ENCODE measurements at places on chromosomes 16 and 17.

DNA sequence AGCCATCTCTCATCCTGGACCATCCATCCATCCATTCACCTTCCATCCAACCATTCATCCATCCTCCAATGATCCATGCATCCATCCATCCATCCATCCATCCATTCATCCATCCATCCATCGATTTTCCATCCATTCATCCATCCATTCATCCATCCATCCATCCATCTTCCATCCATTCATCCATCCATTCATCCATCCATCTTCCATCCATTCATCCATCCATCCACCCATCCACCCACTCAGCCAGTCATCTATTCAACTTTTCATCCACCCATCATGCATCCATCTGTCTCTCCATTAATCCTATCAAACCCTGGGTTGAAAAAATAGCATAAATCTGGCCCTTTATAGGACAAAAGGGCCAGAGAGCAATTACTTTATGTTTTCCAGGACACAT is 158.3 kb upstream of the WSCD1 start:
- H3K27ac ChIP-seq: no peak overlapping the region
- DNase-seq: no peak
- H3K4me1 ChIP-seq: no peaks in the 10 kb centered on the region
- no peaks in the 10 kb centered on the region for H3K36me3 ChIP-seq
- H3K4me3 ChIP-seq: no peak overlapping the region

DNA sequence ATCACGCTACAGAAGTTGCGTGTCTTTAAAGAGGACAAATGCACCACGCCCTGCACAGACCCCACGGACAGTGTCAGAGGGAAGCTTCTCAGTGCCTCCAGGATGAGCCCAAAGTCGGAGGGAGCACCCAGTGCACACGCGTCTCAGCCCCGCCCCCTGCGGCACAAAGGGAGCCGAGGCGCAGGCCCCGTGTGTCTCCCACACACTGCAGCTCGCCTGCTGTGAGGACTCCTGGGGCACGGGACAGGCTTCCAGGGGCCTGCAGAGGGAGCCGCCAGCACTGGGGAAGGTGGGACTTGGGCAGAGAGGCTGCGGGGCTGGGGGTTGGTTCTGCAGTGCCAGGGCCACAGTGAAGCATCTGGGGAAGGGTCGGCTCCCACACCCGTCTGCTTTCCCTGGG is 77.4 kb downstream of the LMF1 start:
- H3K27me3 ChIP-seq: no peaks in the 10 kb centered on the region
- H3K4me3 ChIP-seq: no peak overlapping the region
- peaks cover 3% of the 10 kb centered on the region for H3K36me3 ChIP-seq

GRCh38 chr16:2964475-2965336 is 631 bp downstream of the KREMEN2 start:
- H3K27ac ChIP-seq: no peak overlapping the region
- peak; percentile 55 for DNase-seq
- peaks cover 42% of the 10 kb centered on the region for H3K4me1 ChIP-seq
- H3K27me3 ChIP-seq: peaks cover 8% of the 10 kb centered on the region

DNA sequence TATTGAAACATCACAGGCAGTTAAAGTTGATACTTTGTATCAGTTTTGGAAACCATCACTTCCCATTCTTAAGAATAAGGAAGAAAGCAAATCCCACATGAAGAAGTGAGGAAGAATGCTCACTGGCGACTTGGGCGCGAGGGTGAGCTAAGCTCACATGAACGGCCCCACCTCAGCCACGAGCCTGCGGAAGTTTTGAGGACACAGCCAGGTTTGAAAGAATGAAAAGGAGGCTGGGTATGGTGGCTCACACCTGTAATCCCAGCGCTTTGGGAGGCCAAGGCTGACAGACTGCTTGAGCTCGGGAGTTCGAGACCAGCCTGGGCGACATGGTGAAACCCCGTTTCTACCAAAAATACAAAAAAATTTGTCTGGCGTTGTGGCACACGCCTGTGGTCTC is 110.3 kb upstream of the CHMP6 start:
- peaks cover 24% of the 10 kb centered on the region for H3K4me1 ChIP-seq
- H3K27me3 ChIP-seq: no peaks in the 10 kb centered on the region
- H3K4me3 ChIP-seq: no peak overlapping the region
- H3K36me3 ChIP-seq: peaks cover 18% of the 10 kb centered on the region
- H3K27ac ChIP-seq: no peak overlapping the region

DNA sequence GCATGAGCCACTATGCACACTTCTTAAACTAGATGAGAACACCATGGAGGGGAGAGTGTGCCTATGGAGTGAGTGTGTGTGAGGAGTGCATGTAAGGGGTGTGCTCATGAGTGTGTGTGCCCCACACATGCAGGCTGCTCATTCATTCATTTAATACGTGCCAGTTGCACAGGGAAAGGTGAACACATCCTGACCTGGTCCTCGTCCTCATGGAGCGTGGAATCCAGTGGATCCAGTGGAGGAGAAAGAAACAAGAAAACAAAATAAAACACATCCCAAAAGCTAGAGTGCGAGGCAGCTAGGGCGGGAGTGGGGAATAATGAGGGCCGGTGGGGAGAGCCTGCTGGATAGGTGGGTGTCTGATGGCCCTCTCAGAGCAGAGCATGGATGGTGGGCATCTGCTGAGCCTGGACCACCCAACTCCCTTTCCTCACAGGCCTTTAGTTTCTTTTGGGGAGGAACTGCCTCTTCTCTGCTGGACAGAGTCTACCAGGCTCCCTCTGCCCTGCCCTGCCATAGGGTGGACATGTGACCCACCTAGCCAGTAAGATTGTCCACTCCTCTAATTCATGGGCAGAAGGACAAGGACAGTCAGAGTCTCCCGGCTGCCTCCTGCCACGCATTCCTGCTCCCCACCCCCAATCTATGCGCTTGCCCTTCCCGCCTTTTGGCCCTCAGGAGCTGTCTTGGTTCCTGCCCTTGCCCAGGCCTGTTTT is 204.3 kb downstream of the RAB11FIP4 start:
- DNase-seq: no peak
- H3K27me3 ChIP-seq: no peaks in the 10 kb centered on the region
- H3K36me3 ChIP-seq: no peaks in the 10 kb centered on the region

DNA sequence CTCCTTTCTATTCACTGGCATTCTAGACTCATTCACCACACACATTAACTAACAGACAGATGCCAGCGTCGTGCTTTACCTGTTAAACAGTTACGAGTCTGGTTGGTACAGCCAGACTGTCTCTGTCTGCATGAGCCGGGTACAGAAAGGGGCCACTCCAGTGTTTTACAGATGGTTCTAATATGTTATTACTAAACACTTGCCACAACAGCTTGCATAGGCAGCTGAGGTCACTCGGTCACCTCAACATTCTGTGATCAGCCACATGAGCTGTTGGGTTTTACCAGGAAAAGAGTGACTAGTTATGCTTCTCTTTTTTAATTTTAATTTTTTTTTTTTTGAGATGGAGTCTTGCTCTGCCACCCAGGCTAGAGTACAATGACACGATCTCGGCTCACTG is 25.2 kb downstream of the CD300A start:
- peaks cover 26% of the 10 kb centered on the region for H3K4me1 ChIP-seq
- H3K4me3 ChIP-seq: no peak overlapping the region
- H3K36me3 ChIP-seq: no peaks in the 10 kb centered on the region
- H3K27me3 ChIP-seq: no peaks in the 10 kb centered on the region
- DNase-seq: no peak
- no peak overlapping the region for H3K27ac ChIP-seq

DNA sequence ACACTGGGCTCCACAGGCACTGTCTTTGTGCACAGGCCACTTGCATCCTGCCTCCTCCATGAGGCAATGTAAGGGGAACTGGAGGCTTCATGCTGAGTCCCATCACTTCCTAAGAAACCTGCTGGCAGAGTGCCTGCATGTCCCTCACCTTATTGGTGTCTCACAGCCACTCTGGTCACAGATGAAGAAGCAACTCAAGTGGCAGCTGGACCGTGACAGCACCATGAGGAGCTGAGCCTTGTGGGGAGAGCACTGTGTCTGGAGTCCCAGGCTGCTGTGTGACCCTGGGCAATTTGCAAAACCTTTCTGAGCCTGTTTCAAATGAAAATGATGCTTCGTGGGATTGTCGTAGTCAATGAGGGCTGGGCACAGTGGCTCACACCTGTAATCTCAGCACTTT is 19.5 kb downstream of the ANKRD40 start:
- no peaks in the 10 kb centered on the region for H3K27me3 ChIP-seq
- H3K36me3 ChIP-seq: peaks cover 14% of the 10 kb centered on the region
- H3K4me1 ChIP-seq: no peaks in the 10 kb centered on the region
- no peak overlapping the region for H3K27ac ChIP-seq
- H3K4me3 ChIP-seq: no peak overlapping the region

- no peaks in the 10 kb centered on the region for H3K36me3 ChIP-seq
- no peak overlapping the region for H3K27ac ChIP-seq
- peaks cover 4% of the 10 kb centered on the region for H3K4me1 ChIP-seq
- H3K4me3 ChIP-seq: peak overlapping the region; percentile 71
- no peak for DNase-seq
- peaks cover 5% of the 10 kb centered on the region for H3K27me3 ChIP-seq
These were observed 699 bp upstream of the PVALEF start for GRCh38 chr17:81164371-81165245.

DNA sequence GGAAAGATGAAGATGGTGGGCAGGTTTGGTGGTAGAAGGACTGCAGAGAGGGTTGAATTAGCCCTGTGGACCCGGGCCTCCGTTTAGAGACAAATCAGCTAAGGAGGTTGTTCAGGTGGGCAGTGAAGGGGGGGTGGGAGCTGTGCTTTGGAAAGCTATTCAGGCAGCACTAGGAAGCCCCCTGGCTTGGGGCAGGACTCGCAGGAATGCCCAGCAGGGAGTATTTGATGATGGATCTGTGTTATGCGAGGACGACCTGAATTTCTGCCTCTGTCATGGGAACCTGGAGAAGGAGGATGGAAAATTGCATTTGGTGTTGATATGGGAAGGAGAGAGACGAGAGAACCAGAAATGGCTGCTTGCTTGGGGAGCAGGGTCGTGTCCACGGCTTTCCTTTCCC is 3.5 kb downstream of the SPDYE4 start:
- no peak overlapping the region for H3K27ac ChIP-seq
- no peak overlapping the region for H3K4me3 ChIP-seq
- H3K4me1 ChIP-seq: peaks cover 3% of the 10 kb centered on the region
- peaks cover 14% of the 10 kb centered on the region for H3K27me3 ChIP-seq
- DNase-seq: no peak
- no peaks in the 10 kb centered on the region for H3K36me3 ChIP-seq

DNA sequence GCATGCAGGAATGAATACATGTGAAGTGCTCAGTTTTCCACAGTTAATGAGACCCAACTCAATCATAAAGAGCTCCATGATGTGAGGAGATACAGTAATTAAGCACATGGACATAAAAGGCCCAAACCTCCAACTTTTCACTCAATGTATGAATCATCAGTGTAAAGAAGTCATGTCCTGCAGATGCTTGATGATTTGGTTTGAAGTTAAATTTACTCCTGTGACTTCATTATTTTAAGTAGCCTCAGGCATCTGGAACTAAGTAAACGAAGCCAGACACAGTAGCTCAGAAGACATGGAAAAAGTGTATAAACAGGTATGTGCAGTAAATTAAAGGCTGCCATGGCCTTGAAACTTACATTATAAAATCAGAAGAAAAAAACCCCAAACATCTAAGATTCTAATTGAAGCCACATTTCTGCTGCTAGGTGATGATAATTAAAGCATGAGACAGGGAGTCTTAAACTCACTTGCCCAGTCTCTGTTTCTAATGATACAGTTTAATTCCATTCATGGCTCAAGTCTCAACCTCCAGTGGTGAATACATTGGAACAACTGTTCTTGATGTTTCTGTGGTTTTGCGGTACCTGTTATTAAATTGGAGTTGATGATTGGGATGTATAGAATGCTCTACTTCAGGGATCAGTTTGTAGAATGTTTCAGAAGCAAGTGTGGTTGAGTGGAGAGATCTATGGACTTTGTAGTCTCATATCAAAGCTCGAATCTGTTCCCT is 28.9 kb upstream of the CCL2 start:
- peaks cover 29% of the 10 kb centered on the region for H3K27me3 ChIP-seq
- peaks cover 8% of the 10 kb centered on the region for H3K36me3 ChIP-seq
- no peak overlapping the region for H3K27ac ChIP-seq
- no peak for DNase-seq
- no peaks in the 10 kb centered on the region for H3K4me1 ChIP-seq

DNA sequence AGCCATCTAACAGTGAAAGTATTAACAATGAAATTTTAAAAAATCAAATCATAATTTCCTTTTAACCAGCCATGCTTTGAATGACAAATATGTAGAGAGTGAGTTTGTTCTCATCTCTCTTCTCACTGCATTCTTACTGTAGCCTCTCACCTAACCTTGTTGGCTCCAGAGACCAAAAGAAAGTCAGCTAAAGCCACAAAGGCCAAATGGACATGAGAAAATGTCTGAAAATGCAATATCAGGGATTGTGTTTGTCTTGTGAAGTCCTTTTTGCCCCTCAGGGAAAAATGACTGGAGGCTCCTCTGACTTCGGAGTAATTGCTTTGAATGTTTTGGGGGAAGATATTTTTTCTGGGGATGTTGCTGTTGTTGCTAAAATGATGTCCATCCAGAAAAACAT is 166.3 kb downstream of the SLC39A11 start:
- H3K27ac ChIP-seq: no peak overlapping the region
- H3K4me1 ChIP-seq: peaks cover 11% of the 10 kb centered on the region
- peaks cover 10% of the 10 kb centered on the region for H3K36me3 ChIP-seq
- no peak for DNase-seq
- no peak overlapping the region for H3K4me3 ChIP-seq
- no peaks in the 10 kb centered on the region for H3K27me3 ChIP-seq

DNA sequence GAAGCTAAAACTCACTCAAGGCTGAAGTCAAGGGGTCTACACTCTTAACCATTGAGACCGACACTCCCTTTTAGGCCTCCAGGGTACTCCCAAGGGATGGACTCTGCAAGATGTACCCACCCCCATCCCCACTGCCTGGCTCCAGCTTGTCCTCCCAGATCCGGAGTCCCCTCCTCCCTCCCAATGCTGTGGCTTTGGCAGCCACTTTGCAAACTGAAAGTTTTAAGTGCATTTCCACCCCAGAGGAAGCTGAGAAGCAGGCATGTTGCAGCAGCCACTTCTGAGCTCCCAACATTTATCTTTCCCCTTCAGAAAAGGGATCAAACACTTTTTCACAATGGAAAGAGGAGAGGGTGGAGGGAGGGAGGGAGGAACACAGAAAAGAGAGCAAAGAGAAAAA is 115.2 kb downstream of the COPRS start:
- peaks cover 18% of the 10 kb centered on the region for H3K27me3 ChIP-seq
- DNase-seq: no peak
- H3K4me1 ChIP-seq: no peaks in the 10 kb centered on the region
- H3K27ac ChIP-seq: no peak overlapping the region

Measured in naive thymus-derived CD8-positive, alpha-beta T cell (primary cell).